C1 segment of cervical spinal cord (tissue), 14 donors: ENCODE measurements at places on chromosomes 2 and 18.

- DNase-seq: no peak
Measured at GRCh38 chr2:123791684-123792083, 233.4 kb upstream of the CNTNAP5 start.

GRCh38 chr18:32772581-32773381, at the start of gene KLHL14:
TSS of gene KLHL14 (minus strand) at chr18:32773023. CDS start at chr18:32770591, 2,432 bp downstream.
- no peak for DNase-seq

- DNase-seq: no peak
Measured at GRCh38 chr2:86480105-86480504, 38.9 kb downstream of the KDM3A start.

GRCh38 chr2:97993926-97994325, 1.8 kb downstream of the TMEM131 start:
- DNase-seq: no peak

DNA sequence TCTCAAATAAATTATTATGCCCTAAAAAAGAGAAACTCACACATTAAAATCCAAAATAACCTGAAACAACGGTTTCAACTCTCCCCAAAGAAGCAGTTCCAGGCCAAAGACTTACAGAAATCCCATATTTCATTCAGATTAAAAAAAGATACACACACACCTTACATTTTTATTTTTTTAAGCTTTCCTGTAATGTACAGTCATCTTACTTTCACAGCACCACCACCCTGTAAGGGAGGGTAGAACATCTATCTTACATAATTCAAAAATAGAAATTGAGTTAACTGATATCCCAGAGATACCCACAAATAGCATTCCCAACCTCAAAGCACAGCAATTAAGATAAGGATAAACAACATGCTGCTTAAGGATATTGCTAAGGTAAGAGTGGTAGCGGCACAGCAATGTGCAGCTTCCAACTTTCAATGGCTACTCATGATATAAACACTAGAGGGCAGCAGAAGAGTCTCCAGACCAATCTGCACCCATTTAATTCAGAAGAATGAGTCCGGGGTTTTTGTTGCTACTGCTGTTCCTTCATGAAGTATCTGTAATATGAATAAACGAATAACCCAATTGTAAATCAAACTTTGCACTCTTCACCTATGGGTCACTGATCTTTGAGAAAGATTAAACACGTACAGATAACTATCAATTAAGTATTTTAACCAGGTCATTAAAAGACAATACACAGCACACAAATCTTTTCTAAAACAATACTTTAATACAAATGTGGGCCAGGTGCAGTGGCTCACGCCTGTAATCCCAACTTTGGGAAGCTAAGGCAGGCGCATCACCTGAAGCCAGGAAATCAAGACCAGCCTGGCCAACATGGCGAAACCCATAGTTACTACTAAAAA, 11.3 kb downstream of the GFPT1 start:
- peak; percentile 5 for DNase-seq

- no peak for DNase-seq
Measured at GRCh38 chr18:2909431-2910140, 62.8 kb downstream of the EMILIN2 start.

DNA sequence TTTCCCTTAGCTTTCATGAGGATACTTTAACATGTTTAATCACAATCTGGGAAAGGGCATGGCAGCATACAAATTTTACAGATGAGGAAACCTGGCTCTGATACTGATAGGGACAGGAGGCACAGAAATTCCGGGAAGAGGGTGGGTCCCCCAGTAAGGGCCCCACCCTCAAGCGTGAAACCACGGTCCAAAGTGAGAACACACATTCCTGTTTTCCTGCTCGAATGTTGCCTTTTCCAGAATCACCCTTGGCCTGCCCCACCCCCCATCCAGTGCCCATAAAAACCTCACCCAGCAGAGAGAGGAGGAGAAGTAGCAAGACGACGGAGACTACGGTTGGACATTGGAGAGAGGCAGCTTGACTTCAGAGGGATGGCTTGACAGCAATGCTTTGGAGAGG, 98.2 kb downstream of the HIBCH start:
- DNase-seq: no peak

DNA sequence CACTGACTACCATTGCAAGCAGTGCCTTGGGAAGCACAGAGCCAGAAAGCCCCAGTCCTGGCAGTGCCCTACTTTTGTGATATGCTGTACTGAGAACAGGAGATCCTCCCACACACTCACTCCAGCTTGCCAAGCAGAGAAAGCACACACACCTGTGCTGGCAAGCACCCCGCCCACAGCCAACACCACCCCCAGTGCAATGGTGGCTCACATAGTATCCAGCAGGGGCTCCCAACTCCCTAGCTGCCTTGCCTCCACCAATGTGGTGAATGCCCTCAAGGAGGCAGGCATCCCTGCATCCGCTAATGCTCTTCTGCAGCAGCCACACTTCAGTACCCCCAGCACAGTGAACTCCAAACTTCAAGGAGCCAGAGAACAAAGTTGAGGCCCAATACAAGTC, 1655.8 kb downstream of the SUCLG1 start:
- DNase-seq: no peak

GRCh38 chr2:209564816-209565215, 141.0 kb downstream of the MAP2 start:
- DNase-seq: no peak

DNA sequence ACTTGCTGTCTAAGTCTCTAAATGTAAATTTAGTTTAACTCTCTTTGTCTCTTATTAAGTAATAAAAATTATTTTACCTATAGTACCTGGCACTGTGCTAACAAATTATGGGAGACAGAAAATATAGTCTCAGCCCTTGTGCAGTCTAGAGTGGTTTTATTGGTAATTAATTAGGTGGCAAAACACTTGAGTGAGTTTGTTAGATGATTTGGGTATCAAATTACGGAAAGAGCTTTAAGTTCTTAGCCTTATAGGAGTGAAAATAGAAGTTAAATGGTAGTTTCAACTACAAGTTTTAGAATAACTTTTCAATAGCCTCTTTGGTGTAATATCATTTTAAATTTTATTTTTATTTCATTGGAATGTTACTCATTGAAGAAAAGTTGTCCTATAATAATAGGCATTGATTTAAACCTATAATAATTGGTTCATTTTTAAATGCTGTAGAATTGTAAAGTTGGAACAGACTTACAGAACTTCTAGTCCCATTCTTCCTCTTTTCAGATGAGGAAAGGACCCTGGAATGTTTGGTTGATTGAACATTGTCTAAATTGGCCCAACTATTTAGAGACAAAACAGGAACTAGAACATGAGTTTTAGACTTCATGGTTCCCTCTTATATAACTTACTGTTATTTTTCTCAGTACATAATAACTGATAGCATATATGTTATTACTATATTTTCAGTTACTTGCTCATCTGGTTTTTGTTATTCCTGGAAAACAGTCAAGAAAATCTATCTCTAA, 10.2 kb upstream of the HTR2B start:
- no peak for DNase-seq

GRCh38 chr2:127786048-127786809, 24.7 kb downstream of the WDR33 start:
- DNase-seq: no peak

GRCh38 chr2:46252891-46253659, 44.1 kb upstream of the EPAS1 start:
- DNase-seq: no peak

DNA sequence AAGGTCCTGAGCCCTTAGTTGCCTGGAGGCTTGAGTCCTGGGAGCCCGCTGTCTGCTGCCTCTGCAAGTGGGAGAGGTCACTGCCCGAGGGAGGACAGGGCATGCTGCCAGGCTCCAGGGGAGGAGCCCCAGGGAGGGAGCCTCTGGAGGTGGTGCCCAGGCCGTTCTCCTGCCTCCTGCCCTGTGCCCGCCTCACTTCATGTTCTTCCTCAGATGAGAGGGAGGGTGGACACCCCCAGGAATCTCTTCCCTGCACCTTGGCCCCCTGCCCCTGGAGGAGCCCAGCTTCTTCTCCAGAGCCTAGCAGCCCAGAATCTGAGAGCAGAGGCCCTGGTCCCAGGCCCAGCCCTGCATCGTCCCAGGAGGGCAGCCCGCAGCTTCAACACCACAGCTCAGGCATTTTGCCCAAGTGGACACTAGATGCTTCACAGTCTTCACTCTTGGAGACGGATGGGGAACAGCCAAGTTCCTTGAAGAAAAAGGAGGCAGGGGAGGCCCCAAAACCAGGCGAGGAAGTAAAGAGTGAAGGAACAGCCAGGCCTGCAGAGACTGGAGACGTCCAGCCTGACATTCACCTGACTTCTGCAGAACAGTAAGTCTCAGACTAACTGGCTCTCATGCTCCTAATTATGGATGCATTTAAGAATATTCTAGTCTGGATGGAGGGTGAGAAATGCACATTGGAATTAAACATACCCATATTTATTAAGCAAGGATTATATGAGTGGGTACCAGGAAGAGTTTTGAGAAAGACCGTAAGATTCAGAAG, 12.1 kb downstream of the PSD4 start:
- DNase-seq: no peak

DNA sequence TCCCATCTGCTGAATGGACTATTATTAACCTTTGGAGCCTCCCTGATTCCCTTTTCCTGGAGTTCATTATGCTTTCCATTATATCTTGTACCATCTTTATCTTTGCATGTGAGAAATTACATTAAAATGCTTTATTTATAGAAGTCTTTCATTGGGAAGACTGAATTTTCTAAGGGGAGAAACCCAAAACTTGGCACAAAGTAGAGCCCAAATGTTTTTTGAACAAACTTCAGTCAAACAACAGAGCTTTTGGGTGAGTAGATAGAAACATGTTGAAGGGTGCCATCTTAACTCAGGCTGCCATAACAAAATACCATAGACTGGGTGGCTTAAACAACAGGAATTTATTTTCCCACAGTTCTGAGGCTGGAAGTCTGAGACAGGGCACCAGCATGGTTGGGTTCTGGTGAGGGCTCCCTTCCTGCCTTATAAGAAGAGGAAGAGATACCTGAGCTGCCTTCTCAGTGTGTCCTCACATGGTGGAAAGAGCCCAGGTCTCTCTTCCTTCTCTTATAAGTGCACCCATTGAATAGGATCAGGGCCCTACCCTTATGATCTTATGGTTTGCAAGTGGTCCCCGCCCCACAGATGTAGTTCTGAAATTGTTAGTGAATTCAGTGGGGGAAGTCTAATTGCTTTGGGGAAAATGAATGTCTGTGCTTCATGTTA, 19.2 kb downstream of the RALB start:
- no peak for DNase-seq

DNA sequence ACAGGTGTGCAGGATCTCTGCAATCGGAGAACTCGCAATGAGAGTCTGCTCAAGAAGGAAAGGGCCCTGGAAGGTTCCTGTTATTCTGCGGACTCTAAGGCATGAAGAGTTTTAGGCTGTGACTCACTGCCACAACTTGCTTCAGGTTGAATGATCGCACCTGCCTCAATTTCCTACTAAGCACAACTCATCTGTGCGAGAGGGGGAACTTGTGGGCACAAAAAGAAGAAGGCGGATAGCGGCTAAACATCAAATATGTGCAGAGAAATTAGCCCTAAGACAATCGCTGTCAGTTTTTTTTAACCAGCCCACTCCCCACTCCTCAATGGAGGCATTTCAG, 14.0 kb upstream of the CREG2 start:
- DNase-seq: no peak

DNA sequence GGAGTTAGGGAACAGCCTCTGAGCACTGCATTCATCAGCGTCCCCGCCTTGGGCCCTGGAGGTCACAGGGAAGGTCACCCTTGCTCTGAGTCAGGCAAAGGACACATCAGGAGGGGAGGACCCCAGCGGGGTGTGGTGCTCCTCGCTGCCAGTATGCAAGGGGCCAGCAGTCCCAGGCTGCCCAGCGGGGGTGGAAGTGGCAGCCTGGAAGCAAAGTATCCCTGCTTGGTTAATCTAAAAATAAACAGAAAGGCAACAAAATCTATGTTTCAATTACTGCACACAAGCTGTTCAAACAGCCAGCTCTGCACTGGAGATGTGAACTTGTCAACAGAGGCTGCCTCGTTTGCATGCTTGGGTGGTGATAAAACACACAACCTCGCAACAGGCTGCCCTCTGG, 164.1 kb downstream of the KLHL29 start:
- no peak for DNase-seq

DNA sequence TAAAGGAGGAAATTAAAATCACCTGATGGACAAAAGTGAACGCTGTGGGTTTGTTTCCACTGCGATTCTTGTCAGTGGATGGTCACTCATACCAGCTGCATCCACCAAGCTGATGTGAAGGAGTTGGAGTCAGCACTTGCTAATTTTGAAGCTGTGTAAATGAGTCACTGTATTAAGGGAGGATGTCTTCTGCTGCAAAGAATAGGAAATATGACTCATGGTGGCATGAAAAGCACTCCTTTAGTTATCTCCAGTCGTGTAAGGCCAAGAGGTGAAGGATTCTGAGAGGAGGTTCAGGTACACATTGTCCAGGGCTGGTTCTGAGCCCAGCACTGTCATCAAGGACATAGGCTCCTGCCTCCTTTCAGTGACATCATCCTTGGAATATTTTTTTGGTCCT, 71.7 kb upstream of the SKOR2 start:
- no peak for DNase-seq

GRCh38 chr2:7015007-7015950, 98.1 kb downstream of the RNF144A start:
- no peak for DNase-seq

GRCh38 chr18:49658823-49659404, 97.1 kb downstream of the LIPG start:
- no peak for DNase-seq

- DNase-seq: no peak
Measured at GRCh38 chr2:236574424-236575145, 5.0 kb downstream of the ACKR3 start.

DNA sequence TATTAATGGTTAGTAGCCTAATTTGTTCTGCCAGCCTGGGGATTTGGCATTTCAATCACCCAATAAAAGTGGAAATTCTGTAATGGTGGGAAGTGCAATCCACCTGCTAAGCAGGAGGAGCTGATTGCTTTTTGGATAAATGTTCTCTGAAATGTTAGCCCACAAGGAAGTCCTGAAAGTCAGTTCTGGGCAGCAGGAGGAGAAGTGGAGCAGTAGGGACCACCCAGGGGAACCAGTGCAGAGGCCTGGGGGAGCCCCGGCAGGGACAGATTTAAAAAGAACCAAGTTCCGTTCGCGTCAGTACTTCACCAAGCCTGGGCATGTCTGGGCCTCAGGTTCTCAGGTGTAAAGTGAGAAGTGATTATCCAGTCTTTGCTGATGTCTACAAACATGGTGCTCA, 248.5 kb upstream of the RAB6C start:
- DNase-seq: no peak

- DNase-seq: no peak
Measured at GRCh38 chr2:160433466-160434140, 60.0 kb downstream of the RBMS1 start.
